ENCODE measurements at places on chromosomes 13 and 19. TPM values are rescaled to one million over a fixed set of nuclear protein-coding genes. Genes with fewer than 3 reads are reported as not detected.

DNA sequence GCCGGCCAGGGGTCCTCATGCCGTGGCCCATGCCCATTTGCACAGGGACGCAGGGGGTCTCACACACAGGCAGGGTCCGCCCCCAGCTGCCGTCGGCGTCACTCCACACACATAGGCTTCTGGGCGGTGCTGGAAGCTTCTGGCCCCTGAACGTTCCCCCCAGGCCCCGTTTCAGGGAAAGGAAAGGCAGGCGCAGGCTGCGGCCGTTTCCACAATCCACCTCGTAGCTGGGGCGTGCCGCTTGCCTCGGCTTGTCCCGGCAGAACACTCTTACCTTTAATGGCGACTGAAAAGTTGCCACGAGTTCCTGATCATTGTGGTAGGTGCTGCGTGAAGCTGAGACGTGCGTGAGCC, 53.4 kb downstream of the MCF2L start:
- DNase-seq = no peak

The LRRC4B gene
- total RNA-seq = not detected

The IQCN gene
- total RNA-seq = 3.0 TPM

- no peak for DNase-seq
These were observed 162.1 kb downstream of the NHLRC3 start for GRCh38 chr13:39200249-39200910.

DNA sequence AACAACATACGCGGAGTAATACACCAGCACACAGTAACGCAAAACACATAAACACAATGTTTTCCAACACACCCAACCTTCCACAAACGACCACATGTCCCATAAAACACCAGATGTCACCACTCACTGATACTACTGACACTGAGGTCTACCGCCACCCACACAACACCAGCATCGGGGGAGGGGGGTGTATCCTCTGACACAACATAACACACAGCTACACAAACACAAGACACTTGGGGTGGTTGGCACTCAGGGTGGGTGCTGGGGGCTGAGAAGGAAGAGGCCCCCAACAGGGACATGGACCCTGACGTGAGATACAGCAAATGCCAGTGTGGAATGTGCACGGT, 1.5 kb upstream of the KCNN4 start:
- no peak for DNase-seq

DNA sequence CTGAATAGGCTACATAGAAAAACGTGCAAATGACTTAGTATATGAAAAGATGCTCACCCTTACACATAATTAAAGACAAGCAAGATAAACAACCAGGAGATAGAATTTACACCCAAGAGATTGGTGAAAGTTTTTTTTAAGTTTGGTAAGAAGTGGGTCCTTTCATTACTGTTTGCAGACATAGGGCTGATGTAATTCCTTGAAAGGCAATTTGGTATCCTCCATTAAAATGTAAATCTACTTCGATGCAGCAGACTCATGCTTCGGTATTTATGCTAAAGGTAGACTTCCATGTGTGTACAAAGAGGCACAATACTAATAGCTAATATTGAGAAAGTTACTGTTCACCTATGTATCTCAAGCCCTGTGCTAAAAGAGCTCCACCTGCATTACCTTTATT, 33.5 kb downstream of the CNMD start:
- DNase-seq = no peak

Measured in endothelial cell of umbilical vein (primary cell).